ENCODE measurements at places on chromosomes 1 and 21.
A peak's percentile ranks its signal among the peaks of the same experiment; 100 is the strongest.

GRCh38 chr1:243481101-243481500, 225.3 kb downstream of the SDCCAG8 start:
- H3K4me3 ChIP-seq = no peak overlapping the region
- H3K27ac ChIP-seq = no peak overlapping the region
- no peaks in the 10 kb centered on the region for H3K27me3 ChIP-seq
- DNase-seq = no peak
- H3K36me3 ChIP-seq = peaks cover 21% of the 10 kb centered on the region

- H3K36me3 ChIP-seq = peaks cover 5% of the 10 kb centered on the region
- no peaks in the 10 kb centered on the region for H3K4me1 ChIP-seq
- H3K27ac ChIP-seq = no peak overlapping the region
- H3K27me3 ChIP-seq = peaks cover 26% of the 10 kb centered on the region
- no peak overlapping the region for H3K4me3 ChIP-seq
Observed at GRCh38 chr1:64664299-64664698, 80.6 kb upstream of the RAVER2 start.

DNA sequence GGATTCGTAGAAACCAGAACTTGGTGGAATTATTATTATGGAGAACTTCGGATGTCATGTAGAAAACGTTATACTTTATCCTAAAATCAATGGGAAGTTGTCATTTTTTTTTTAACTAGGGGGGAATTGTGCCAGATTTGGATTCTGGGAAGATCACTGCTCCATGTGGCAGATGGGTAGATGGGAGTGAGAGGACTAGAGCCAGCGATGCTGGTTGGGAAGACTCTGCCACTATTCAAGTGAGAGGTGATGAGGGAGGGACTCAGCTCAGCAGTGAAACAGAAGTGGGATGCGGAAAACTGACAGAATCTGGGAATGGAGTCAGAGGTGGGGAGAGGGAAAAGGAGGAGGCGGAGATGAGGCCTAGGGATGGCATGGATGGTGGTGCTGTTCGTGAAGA, 81.1 kb upstream of the HMGB4 start:
- H3K4me1 ChIP-seq = no peaks in the 10 kb centered on the region
- no peaks in the 10 kb centered on the region for H3K36me3 ChIP-seq
- peaks cover 45% of the 10 kb centered on the region for H3K27me3 ChIP-seq
- H3K4me3 ChIP-seq = no peak overlapping the region

DNA sequence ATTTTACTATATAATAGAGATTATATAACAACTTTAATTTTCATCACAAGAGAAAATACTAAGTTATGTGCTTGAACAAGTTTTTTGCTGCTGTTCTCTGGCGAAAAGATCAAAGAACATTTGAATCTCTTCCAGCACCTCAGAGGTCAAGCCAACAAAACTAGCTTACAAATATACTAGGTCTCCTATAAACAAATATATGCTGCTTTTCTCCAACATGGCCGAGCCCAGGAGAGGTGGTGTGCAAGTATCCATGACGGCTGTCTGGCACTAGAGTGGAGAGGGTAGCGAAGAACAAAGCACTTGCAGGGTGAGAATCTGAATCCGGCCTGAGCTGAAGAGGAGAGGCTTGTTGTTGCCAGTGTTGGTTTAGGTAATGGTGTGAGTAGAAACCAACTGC, 7.5 kb upstream of the FMO3 start:
- no peak overlapping the region for H3K4me3 ChIP-seq
- no peak overlapping the region for H3K27ac ChIP-seq
- H3K4me1 ChIP-seq = no peaks in the 10 kb centered on the region
- DNase-seq = no peak
- no peaks in the 10 kb centered on the region for H3K36me3 ChIP-seq
- H3K27me3 ChIP-seq = peaks cover 9% of the 10 kb centered on the region

DNA sequence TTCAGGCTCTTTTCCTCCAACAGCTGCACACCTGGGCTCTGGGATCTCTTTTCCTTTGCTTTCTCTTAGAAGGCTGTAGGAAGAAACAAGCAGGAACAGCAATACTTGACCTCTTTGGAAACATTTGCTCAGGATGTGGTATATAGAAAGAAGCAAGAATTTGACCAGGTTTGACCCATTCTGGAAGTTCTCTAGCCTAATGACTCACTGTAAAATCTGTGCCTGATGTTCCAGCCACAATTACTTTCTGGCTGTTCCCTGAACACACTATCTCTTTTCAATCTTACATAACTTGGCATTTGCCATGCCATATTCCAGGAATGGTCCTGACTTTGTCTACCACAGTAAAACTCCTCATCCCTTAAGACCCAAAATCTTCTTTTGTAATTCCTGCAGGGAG, 419.9 kb upstream of the DAB1 start:
- H3K4me3 ChIP-seq = no peak overlapping the region
- no peaks in the 10 kb centered on the region for H3K4me1 ChIP-seq
- H3K36me3 ChIP-seq = no peaks in the 10 kb centered on the region
- no peaks in the 10 kb centered on the region for H3K27me3 ChIP-seq

- peaks cover 25% of the 10 kb centered on the region for H3K27me3 ChIP-seq
- H3K36me3 ChIP-seq = no peaks in the 10 kb centered on the region
- DNase-seq = no peak
- no peak overlapping the region for H3K4me3 ChIP-seq
- H3K27ac ChIP-seq = no peak overlapping the region
- H3K4me1 ChIP-seq = no peaks in the 10 kb centered on the region
Observed at GRCh38 chr1:24721533-24721932, 23.7 kb upstream of the CLIC4 start.

GRCh38 chr1:31866450-31867032, 50.7 kb upstream of the SPOCD1 start:
- no peak overlapping the region for H3K27ac ChIP-seq
- DNase-seq = no peak
- no peaks in the 10 kb centered on the region for H3K36me3 ChIP-seq
- no peak overlapping the region for H3K4me3 ChIP-seq
- H3K4me1 ChIP-seq = peaks cover 8% of the 10 kb centered on the region

GRCh38 chr1:11227106-11228077, 35.0 kb downstream of the MTOR start:
- no peak overlapping the region for H3K4me3 ChIP-seq
- DNase-seq = no peak
- H3K4me1 ChIP-seq = peaks cover 8% of the 10 kb centered on the region
- H3K27ac ChIP-seq = peak overlapping the region; percentile 62
- peaks cover 87% of the 10 kb centered on the region for H3K36me3 ChIP-seq

DNA sequence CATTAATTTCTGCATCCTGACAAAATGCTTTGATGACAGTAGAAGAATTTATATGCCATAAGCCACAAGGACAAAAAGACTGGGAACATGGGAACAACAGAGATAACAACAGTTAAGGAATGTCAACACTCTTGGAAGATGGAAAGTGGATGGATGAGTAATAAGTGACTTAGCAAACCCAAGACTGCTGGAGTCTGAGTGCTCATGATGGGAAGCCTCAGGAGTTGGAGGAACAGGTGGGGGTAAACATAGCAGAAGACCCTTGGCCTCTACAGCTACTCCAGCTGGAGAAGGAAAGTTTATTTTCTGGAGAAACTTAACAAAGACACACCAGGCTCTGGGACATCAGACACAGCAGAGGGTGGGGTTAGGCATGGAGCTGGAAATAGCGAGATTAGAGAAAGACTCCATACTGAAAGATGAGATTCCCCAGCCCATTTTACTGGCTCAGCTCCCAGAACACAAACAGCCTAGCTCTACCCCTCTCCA, 13.6 kb downstream of the G0S2 start:
- H3K27me3 ChIP-seq = no peaks in the 10 kb centered on the region
- H3K4me3 ChIP-seq = no peak overlapping the region
- peaks cover 8% of the 10 kb centered on the region for H3K4me1 ChIP-seq
- no peak overlapping the region for H3K27ac ChIP-seq
- DNase-seq = no peak

DNA sequence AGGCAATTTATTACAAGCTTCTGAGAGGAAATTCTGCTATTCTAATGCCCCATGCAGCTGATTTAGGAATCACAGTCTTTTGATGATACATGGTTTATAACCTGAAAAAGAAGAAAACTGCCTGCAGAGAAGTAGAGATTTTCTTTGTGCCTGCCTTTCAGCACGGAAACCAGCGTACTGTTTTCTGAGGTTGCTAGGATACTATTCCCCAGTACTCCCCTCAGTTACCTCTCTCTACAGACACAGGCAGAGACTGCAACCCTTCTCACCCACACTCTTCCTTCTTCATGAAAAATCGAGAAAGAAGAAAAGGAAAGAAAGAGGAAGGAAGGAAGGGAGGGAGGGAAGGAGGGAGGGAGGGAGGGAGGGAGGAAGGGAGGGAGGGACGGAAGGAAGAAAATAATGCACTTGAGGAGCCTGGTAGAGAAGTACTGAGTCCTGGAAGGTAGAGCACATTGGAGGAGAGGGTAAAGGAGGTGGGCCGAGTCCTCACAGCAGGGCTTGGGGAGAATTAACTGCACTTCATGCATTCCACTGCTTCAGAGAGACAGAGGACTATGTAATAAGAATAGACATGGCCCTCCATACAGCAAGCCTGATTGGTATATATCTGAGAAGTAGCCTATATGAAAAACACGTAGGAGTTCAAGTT, 21.9 kb downstream of the RGS2 start:
- H3K4me1 ChIP-seq = peaks cover 2% of the 10 kb centered on the region
- peaks cover 34% of the 10 kb centered on the region for H3K27me3 ChIP-seq
- no peak for DNase-seq
- peak overlapping the region; percentile 42 for H3K27ac ChIP-seq
- H3K4me3 ChIP-seq = no peak overlapping the region

GRCh38 chr1:106876384-106876783, 180.1 kb upstream of the PRMT6 start:
- no peak overlapping the region for H3K4me3 ChIP-seq
- no peaks in the 10 kb centered on the region for H3K4me1 ChIP-seq

GRCh38 chr21:44913425-44914175, 7.1 kb downstream of the ITGB2 start:
- H3K27me3 ChIP-seq = no peaks in the 10 kb centered on the region
- no peak for DNase-seq
- peaks cover 73% of the 10 kb centered on the region for H3K36me3 ChIP-seq
- peak overlapping the region; percentile 89 for H3K4me3 ChIP-seq
- H3K4me1 ChIP-seq = peaks cover 67% of the 10 kb centered on the region

- H3K4me1 ChIP-seq = peaks cover 3% of the 10 kb centered on the region
- no peak for DNase-seq
- H3K4me3 ChIP-seq = no peak overlapping the region
- H3K27me3 ChIP-seq = no peaks in the 10 kb centered on the region
- H3K27ac ChIP-seq = peak overlapping the region; percentile 50
Observed at GRCh38 chr1:101190441-101190840, 46.4 kb upstream of the S1PR1 start.

- H3K36me3 ChIP-seq = no peaks in the 10 kb centered on the region
- H3K27ac ChIP-seq = no peak overlapping the region
- H3K4me3 ChIP-seq = no peak overlapping the region
- H3K4me1 ChIP-seq = peaks cover 9% of the 10 kb centered on the region
- no peaks in the 10 kb centered on the region for H3K27me3 ChIP-seq
Observed at GRCh38 chr1:116259663-116260062, 113.4 kb upstream of the ATP1A1 start.

- DNase-seq = no peak
- H3K36me3 ChIP-seq = peaks cover under 1% of the 10 kb centered on the region
- no peak overlapping the region for H3K27ac ChIP-seq
- no peak overlapping the region for H3K4me3 ChIP-seq
- H3K4me1 ChIP-seq = no peaks in the 10 kb centered on the region
Observed at GRCh38 chr1:243345205-243345604, 89.4 kb downstream of the SDCCAG8 start.

DNA sequence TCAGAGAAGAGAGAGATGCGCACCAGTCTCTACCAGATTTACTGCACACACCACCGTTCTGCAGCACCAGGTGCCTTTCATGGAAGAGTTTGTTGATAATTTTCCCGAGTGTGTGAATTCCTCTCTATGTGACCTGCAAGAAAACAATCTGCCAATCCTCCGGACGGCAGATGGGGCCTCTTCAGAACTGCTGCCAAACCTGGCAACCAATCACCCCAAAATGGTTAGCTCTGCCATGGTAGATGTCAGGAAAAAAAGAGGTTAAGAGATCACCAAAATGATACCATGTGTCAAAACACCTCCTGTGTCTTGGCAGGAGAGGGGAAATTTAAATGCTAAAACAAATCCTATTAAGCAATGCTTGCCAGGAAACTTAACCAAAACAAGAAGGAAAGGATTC, 96.5 kb downstream of the DAB1 start:
- H3K4me1 ChIP-seq = no peaks in the 10 kb centered on the region
- peaks cover 7% of the 10 kb centered on the region for H3K27me3 ChIP-seq
- no peak for DNase-seq
- no peak overlapping the region for H3K27ac ChIP-seq

GRCh38 chr1:246267896-246268295, 239.2 kb downstream of the SMYD3 start:
- no peaks in the 10 kb centered on the region for H3K27me3 ChIP-seq
- H3K36me3 ChIP-seq = peaks cover 7% of the 10 kb centered on the region
- H3K4me1 ChIP-seq = no peaks in the 10 kb centered on the region
- no peak for DNase-seq
- no peak overlapping the region for H3K27ac ChIP-seq

DNA sequence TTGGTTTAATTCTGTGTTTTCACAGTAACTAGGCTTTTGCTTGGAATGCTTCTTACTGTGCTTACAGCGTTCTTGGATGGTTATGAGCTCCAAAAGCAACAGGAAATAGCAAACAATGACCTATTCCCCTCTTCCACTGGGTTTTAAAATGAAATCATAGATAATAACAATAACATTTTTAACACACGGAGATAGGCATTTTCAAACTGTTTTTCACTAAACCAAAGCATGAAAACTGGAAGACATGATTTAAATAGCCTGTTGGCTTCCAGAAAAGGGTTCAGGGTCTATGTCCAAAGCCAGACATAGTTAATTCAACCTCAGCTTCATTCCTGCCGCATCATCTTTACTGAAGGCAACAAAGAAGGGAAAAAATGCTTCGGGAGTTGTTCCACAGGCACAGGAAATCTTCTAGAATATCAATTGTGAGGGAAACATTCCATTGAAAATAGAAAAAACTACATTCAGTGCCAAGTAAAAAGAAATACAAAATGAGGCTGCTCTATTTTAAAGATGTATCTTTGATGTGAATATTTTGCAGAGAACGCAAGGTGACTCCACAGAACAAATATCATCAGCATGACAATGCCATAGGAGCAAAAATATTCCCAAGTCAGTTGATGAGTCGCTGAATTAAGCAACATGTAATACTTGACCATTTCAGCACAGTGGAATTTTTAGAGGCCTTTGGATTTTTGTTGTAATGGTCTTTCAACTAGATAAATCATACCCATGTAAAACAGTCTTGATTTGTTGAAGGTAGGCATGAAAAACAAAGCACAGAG, 80.7 kb downstream of the NID1 start:
- H3K27me3 ChIP-seq = no peaks in the 10 kb centered on the region
- no peak overlapping the region for H3K4me3 ChIP-seq
- DNase-seq = no peak
- no peaks in the 10 kb centered on the region for H3K4me1 ChIP-seq
- H3K36me3 ChIP-seq = peaks cover 2% of the 10 kb centered on the region
- H3K27ac ChIP-seq = no peak overlapping the region

All from effector memory CD8-positive, alpha-beta T cell (primary cell).